IMR-90 (cell line): ENCODE measurements at places on chromosomes 1 and 21. TPM values are rescaled to one million over a fixed set of nuclear protein-coding genes. Genes with fewer than 3 reads are reported as not detected.

The FNDC5 gene
- total RNA-seq, result 1.6 and 1.7 TPM in 2 replicates

The ARHGEF10L gene
- total RNA-seq, result 4.8 and 5.0 TPM in 2 replicates

The SPAG17 gene
- total RNA-seq, result under 0.01 TPM in 1 of 2 replicates, not detected in the other

The TMPRSS15 gene
- not detected in 2 replicates for total RNA-seq

The SIM2 gene
- total RNA-seq, result 1.9 and 2.2 TPM in 2 replicates

GRCh38 chr1:117580436-117580835, 25.4 kb upstream of the TENT5C start:
- no peak for DNase-seq

- no peak for DNase-seq
These were observed 9.5 kb upstream of the BTG2 start for GRCh38 chr1:203295796-203296195.

- no peak for DNase-seq
These were observed 13.0 kb downstream of the EDARADD start for GRCh38 chr1:236407059-236407458.

GRCh38 chr1:30420519-30421050, 302.8 kb downstream of the MATN1 start:
- DNase-seq, result no peak

DNA sequence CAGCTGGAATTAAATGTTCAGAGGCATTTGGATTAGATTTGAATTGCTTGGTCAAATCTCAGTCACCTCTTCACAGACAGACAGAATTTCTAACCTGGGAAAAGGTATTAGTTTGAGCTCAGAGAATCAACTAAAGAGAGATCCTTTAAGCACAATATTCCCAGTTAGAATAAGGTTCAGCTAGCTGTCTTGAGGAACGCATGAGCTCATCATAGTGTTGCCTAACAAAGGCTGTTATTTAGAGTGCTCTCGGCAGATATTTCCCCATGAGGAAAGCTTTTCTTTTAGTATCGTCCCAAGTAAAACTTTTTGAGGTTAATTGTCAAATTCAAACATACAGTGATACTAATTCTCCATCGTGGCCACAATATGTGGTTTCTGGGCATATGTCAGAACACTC, 269.9 kb downstream of the HLX start:
- peak; percentile 45 for DNase-seq

GRCh38 chr1:112251766-112252506, 144.1 kb upstream of the CTTNBP2NL start:
- peak; percentile 32 for DNase-seq

DNA sequence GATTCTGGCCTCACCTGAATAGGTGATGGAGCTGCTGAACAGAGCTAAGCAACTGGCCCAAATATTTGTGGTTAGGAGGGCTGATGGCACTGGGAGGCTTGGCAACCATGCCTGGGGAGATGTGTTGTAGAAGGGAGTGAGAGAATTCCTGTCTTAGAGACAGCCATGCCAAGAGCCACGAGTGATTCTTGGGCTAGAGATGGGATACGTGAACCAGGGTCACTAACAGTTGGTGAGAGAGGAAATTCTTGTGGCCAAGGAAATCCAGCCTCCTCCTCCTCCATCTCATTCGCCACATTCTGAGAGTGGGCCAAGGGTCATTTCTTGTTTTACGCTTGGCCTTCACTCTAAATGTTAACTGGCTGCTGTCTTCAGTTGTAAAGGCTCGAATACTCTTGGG, 46.3 kb downstream of the NGF start:
- DNase-seq, result no peak

- no peak for DNase-seq
These were observed 8.0 kb downstream of the RNF187 start for GRCh38 chr1:228494970-228495853.
